ENCODE measurements at places on chromosomes 7 and 10.

- DNase-seq = no peak
These were observed 269.5 kb downstream of the TSPAN12 start for GRCh38 chr7:120588416-120588815.

- no peak for DNase-seq
These were observed 330.1 kb downstream of the EXOC4 start for GRCh38 chr7:133582766-133583523.

DNA sequence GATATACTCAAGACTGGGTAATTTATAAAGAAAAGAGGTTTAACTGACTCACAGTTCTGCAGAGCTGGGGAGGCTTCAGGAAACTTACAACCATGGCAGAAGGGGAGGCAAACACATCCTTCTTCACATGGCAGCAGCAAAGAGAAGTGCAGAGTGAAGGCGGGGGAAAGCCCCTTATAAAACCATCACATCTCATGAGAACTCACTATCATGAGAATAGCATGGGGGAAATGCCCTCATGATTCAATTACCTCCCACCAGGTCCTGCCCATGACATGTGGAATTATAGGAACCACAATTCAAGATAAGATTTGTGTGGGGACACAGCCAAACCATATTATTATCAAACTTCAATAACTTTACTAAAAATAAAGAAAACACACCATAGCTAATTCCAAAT, 30.4 kb upstream of the JAZF1 start:
- no peak for DNase-seq

DNA sequence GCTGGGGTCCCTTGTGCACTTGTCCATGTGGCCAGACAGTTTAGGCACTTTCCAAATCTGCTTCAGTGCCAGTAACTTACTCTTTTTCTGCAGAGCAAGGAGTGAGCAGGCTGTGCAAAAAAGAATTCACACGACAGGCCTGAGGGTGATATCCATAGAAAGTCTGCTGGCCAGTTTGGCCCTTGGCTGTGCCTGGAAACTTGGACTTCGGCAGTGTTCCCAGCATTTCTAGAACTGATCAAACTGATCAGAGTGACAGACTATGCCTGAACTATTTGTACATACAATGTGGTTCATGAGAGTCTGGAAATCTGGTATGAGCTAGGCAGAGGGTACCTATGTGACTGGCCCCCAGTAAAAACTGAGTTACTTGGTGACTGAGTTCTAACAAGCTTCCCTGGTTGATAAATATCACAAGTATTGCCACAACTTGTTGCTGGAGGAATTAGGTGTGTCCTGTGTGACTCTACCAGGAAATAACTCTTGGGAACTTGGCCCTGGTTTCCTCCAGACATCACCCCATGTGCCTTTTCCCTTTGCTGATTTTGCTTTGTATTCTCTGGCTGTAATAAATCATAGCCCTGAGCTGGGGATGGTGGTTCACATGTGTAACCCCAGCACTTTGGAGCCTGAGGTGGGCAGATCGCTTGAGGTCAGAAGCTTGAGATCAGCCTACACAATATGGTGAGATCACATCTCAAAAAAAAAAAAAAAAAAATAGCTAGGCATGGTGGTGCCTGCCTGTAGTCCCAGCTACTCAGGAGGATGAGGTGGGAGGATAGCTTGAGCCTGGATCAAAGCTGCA, 3.3 kb upstream of the DENND10 start:
- DNase-seq = no peak

- no peak for DNase-seq
These were observed 16.1 kb upstream of the PIK3CG start for GRCh38 chr7:106848851-106849442.

DNA sequence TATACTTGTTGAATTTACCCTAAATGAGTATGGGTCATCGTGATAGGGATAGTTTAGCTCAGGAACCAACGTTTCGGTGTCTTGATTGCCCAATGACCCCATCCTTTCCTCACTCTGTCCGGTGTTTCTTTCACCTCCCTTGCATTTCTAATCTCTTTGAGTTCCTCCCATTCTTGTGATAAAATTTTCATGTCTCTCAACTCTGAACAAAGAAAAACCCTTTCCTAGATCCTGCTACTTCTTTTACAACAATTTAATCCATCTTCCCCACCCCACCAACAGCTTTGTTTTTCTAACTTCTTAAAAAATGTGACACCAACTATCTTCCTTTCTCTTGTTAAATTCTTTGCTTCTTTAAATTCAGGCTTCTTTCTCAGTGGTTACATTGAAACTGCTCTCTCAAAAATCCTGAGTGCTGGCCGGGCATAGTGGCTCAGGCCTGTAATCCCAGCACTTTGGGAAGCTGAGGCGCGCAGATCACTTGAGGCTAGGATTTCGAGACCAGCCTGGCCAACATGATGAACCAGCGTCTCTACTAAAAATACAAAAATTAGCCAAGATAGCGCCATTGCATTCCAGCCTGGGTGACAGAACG, 130.3 kb upstream of the MINDY3 start:
- DNase-seq = no peak

GRCh38 chr10:107280293-107280692, 115.8 kb upstream of the SORCS1 start:
- DNase-seq = no peak

GRCh38 chr7:106740806-106741205, 79.8 kb upstream of the CCDC71L start:
- DNase-seq = no peak

DNA sequence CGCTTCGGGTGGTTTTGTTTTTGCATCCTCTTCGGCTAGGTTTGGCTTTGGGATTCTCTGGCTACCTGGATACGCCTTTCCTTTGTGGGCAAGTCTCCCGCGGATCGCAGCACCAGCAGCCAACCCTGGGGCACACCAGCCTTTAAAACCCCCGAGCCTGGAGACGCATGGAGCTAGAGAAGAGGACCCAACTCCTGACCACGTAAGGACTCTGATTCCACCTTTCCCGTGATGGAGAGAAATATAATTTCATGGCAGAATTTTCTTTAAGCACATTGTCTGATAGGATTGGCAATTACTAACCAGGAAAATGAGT, 535.4 kb upstream of the GALNT17 start:
- DNase-seq = no peak

DNA sequence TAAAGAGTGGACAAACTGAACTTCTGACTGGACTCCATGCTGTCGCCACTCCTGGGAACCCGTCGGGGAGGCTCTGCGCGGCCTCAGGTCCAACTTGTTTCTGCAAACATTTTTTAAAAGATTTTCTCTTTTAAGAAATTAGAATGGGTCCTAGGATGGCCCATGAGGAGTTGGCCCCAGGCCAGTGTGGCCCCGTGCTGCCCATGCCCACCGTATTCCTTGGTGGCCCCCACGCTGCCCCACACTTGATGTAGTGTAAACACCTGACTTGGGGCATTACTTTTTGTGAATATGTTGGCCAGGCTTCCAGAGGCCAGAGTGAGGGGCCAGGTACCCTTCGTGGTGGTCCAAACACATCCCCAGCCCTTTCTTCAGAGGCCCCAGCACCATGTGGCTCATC, 19.3 kb downstream of the ZNF316 start:
- no peak for DNase-seq

- DNase-seq = no peak
These were observed 47.6 kb downstream of the TSPAN15 start for GRCh38 chr10:69498711-69499471.

GRCh38 chr10:55734112-55734511, 626.9 kb downstream of the ZWINT start:
- no peak for DNase-seq

GRCh38 chr10:92699518-92700381, 10.0 kb downstream of the HHEX start:
- no peak for DNase-seq

GRCh38 chr7:1085910-1086421, 1.9 kb upstream of the GPER1 start:
- no peak for DNase-seq

DNA sequence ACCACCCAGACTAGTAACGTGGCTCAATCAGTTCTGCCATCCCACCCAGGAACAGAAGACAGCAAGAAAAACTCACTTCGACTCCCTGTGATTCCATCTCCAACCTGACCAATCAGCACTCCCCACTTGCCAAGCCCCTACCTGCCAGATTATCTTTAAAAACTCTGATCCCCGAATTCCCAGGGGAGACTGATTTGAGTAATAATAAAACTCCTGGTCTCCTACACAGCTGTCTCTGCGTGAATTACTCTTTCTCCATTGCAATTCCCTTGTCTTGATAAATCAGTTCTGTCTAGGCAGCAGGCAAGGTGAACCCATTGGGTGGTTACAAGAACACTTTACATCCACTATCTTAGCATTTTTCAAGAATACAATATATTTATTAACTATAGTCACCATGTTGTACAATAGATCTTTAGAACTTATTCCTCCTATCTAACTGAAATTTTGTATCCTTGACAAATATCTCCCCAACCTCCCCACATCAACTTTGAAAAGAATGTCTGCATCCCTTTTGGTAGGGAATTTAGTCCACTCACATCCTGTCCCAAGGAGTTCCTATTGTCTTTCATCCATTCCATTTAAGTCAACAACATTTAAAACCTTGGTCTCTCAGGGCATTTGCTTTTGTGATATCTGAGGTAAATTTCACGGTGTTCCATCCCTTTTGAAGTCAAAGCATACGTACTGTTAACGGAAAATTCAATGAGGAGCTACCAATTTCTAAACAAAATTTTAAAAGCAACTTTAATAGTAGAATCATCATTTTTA, 163.7 kb downstream of the MACC1 start:
- DNase-seq = no peak

- DNase-seq = no peak
These were observed 131.7 kb downstream of the ZMYND11 start for GRCh38 chr10:266974-267425.

DNA sequence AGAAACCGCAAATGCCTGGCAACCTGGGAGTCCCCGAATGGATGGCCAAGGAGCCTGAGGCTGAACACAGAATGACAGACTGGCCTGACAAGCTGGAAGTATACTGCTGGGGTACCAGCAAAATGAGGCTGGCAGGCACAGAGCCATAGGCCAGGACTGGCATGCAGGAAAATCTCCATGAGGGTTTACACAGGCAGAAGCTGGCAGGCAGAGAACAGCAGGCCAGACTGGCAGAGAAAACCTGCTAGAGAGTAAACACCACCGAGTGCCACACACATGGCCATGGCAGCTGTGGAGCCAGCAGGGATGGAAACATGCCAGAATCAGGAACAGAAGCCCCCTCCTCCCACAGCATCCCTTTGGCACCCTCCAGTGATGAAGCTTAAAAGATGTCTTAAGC, 63.4 kb downstream of the CRPPA start:
- DNase-seq = no peak

- no peak for DNase-seq
These were observed 35.5 kb downstream of the RAB19 start for GRCh38 chr7:140439359-140439758.

- no peak for DNase-seq
These were observed 14.9 kb downstream of the HOXA1 start for GRCh38 chr7:27080844-27081436.

GRCh38 chr7:106679153-106679931, 18.4 kb upstream of the CCDC71L start:
- no peak for DNase-seq

GRCh38 chr10:56561336-56561735, 200.3 kb upstream of the ZWINT start:
- DNase-seq = no peak

DNA sequence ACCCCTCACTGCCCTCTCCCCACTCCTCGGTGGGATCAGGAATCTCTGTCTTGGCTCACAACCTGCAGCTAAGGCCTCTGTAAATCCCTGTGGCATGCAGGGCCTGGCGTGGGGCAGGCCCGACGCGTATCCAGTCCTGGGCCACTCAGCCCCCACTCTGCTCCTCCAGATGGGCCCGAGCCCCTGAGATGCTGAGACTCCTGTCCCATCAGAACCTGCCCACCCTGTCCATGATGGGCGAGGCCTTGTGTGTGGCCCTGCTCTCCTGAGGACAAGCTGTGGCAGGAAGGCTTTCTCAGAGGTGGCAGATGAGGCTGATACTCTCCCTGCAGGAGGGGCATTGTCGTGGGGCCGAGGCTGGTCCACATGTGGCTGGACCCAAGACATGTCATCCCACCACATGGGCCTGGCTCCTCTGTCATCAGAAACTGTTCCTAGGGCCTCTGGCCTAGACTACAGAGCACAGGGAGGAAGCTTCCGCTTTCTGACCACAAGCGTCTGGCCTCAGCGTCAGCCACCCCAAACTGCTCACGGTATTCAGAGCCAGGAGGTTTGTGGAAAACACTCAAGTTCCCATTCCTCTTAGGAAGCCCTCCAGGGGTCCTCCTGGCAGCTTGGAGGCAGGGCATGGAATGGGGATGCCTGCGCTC, 6.0 kb downstream of the ALOX5 start:
- no peak for DNase-seq

- no peak for DNase-seq
These were observed 156.5 kb upstream of the HDAC9 start for GRCh38 chr7:18338910-18339523.

GRCh38 chr7:40802497-40802896, 667.7 kb downstream of the SUGCT start:
- DNase-seq = no peak

Measured in stimulated activated CD4-positive, alpha-beta T cell treated with anti-CD3 and anti-CD28 coated beads, TNF-alpha, amount 100 ng/mL, for 4 hours (primary cell).